ENCODE measurements at places on chromosomes 13 and 19.
A peak's percentile ranks its signal among the peaks of the same experiment; 100 is the strongest.

DNA sequence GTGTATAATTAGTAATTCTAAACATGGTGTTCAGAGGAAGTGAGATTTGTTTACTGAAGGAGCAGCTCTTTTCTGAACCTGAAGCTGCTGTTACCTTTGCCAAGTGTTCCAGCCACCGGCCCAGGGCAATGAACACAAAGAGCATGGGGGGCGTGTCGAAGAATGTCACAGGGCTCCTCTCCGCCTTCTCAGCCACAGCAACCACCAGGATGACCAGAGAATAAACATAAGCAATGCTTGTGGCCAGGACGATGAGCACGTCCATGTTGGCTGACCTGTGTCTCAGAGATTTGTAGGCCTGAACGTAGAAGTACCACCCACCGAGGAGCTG, 53.1 kb downstream of the ATP7B start:
- no peak for DNase-seq

GRCh38 chr13:62482351-62482750, 1066.7 kb upstream of the PCDH20 start:
- DNase-seq, result no peak

DNA sequence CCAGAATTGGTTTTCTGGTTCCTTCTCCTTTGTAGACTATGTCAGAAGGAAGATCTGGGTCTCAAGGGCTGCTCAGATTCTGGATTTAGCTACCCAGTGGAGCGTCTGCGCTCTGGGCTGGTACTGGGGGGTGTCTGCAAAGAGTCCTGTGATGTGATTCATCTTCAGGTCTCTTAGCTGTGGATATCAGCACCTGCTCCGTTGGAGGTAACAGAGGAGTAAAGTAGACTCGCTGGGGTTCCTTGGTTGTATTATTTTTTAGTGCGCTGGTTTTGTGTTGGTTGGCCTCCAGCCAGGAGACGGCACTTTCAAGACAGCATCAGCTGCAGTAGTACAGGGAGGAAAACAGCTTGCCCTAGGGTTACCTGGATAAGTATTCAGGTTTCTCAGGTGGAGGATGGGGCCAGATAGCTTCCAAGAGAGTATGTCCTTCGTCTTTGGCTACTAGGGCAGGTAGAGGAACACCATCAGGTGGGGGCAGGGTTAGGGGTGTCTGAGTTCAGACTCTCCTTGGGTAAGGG, 10.4 kb upstream of the KLK15 start:
- no peak for DNase-seq

DNA sequence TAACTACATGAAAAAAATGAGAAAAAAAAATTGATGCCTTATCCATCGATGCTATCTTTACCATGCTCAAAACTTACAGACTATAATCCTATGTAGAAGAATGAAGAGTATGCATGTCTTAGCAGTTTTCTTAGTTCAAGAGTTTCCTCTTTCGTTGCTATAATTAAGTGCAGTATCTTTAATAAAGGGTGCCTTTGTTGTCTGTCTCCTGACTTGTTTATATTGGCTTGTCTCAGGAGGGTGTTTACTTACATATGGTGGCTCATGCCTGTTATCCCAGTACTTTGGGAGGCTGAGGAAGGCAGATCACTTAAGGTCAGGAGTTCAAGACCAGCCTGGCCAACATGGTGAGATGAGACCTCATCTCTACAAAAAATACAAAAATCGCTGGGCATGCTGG, 44.3 kb downstream of the MTMR6 start:
- DNase-seq, result no peak

DNA sequence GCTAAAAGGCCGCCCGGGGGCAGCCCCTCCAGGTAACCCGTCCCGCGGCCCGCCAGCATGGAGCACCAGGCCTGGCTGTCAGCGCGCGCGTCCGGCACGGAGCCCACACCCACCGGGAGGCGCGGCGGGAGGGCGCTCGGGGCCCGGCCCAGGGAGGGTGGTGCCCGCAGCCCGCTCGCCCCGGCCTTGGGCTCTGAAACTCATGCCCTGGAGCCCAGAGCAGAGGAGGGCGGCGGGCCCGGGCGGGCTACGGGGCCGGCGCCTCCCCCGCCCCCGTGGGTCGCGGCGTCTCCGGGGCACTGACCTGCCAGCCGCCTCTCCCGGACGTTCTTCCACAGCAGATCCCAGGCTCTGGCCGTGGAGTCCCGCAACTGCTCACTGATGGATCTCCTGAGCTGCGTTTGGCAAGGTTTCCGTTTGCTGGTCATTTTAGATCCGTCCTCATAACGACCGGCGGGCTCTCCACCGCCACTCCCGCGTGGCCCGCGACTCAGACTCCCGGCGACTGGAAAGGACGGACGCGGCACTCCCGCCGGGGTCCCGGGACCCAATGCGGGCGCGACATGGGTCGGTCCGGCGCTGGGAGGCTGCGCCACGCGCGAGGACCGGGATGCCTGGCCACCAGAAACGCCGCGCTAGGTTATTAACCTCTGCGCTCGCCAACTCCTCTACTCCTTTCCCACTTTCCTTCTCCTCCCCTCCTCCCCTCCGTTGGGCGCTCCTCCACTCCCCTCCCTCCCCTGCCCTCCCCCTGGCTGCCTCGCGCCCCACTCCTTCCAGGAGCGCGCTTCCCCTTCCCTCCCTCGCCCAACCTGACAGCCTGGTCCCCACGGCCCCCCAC, 64.7 kb upstream of the STARD13 start:
- DNase-seq, result peak; percentile 81

GRCh38 chr19:47819858-47820257, 1.9 kb upstream of the CRX start:
- peak; percentile 81 for DNase-seq

DNA sequence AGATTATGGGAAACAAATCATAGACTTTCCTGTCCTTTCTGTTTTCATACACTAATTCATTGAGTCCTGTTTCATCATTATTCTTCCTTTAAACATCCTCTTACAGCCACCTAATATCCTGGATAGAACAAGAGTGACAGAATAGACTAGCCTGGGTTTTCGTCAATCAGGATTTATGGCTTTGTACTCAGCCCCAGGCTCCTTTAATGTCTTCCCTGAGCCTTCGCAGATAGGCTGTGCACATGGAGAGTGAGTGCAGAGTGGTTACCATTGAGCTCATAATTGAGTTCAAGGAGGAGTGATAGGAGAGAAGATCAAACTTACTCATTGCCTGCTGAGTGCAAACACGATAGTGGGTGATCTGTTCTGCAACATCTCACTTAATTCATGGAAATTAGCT, 304.9 kb downstream of the TDRD3 start:
- DNase-seq, result no peak

DNA sequence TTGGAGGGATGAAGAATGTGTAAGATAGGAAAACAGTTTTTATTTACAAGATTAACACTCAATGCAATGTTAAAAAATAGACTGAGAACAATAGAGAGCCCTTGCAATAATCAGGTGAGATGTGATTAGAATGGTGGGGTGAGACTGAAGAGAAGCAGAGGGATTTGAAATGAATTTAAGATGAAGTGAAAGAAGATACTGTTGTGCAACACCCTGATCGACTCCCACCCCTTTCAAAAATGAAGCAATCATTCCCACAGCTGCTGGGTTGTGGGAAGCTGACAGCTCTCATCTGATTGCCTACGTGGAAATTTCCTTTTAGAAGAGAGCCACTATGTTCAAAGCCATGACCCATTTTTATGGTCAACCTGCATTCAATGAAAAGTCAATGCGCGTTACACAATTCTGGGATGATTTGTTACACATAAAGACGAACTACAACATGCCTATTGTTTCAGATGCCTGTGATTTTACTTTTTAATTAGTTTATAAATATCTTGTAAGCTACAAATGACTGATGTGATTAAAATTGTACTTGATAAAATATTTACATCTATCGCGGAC, 1374.8 kb downstream of the PCDH9 start:
- peak; percentile 50 for DNase-seq

DNA sequence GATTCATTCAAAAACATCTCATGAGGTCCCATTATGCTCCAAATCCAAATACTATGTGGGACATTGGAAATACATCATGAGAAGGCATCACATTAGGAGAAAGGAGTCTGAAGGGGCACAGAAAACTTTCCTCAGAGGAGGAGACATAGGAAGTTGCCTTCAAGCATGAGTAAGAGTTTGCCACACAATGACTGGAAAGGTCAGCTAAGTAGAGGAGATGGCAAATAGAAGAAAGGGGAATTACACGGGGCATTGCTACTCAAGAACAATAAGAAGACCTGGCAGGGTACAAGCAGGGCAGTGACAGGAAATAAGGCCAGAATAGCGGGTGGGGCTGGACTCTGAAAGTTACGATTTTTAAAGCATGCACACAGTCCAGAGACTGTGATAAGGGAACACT, 231.6 kb downstream of the SPRY2 start:
- no peak for DNase-seq

DNA sequence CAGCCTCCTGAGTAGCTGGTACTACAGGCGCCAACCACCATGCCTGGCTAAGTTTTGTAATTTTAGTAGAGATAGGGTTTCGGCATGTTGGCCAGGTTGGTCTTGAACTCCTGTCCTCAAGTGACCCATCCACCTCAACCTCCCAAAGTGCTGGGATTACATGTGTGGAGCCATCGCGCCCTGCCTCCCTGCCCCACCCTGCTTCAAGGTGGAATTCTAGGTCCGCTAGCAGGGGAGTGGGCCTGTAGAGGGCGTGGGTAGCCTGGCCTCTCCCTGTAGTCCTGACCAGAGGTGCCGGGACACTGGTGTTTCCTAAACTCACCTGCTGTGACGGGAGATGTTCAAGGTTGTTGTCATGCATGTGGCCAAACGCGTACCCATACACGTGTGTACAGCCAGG, 398 bp downstream of the SLC25A41 start:
- DNase-seq, result no peak

DNA sequence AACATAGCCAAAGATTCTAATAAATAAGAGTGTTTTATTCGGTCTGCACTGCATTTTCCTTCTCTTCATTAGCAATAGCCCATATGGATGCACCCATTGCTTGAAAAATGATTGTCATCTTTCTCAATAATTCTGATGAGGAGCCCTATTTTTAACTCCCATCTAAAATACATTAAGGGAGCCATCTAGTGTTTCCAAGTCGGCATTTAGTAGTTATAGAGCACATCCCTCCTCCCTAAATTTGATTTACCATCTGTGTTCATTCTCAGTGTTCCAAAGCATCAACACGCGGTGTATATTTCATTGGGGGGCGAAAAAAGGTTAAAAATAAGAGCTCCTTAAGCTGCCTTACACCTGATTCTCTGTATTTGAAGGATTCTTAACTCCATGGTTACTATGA, 119.2 kb upstream of the IPO5 start:
- DNase-seq, result no peak

- DNase-seq, result no peak
Measured at GRCh38 chr13:49439609-49440008, 4.3 kb downstream of the CAB39L start.

DNA sequence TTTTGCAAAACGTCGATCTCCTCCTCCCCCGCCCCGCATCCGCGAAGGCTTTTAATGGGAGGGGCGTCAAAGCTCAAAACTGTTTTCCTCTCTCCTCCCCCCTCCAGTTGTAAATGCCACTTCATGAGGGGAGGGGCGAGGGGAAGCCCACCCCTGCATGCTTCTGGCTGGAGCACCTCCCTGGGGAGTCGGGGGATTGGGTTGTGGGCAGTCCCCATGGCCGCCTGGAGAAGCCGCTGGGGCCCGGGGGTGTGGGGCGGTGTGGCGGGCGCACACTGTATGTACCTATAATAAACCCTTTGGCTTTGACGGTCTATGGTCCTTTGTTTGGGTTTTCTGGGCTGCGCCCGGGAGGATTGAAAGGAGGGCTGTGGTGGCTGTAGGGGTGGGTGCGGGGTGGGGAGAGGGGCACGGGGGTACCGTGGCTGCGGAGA, 505 bp upstream of the SHKBP1 start:
- no peak for DNase-seq

DNA sequence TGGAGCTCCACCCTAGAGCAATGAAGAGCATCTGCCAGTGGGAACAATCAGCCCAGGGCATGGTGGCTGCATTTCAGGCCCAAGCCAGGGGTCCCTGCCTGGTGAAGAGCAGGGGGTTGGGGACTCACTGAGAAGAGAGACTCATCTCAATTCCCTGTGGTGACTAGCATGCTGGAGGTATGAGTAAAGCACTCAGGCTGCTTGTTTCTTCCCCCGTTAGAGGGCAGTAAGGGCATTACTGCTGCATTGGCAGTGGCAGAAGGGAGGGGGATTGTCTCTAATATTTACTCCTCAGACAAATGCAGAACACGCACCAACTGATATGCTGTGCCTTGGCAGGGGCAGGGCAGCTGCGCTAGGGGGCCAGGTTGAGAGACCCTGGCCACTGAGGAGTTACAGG, 329.1 kb downstream of the SLITRK5 start:
- no peak for DNase-seq

- no peak for DNase-seq
Measured at GRCh38 chr19:3175781-3176714, 2.5 kb upstream of the S1PR4 start.

DNA sequence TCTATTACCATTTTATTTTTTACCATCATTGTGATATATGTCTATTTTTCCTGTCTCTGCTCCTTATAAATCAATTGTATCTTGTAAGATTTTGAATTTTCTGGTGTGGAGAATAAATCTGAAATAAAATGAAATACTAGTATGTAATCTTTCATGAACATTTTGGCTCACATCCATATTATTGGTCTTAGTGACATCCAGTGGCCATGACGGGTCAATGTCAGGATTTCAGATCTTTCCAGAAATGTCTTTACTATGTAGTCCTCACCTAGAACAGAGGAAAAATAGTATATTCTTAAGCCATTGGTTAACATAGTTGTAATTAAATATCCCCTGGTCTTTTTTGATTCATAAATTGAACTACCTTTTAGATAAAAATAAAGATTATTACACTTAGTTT, 109.8 kb upstream of the GPC6 start:
- no peak for DNase-seq

DNA sequence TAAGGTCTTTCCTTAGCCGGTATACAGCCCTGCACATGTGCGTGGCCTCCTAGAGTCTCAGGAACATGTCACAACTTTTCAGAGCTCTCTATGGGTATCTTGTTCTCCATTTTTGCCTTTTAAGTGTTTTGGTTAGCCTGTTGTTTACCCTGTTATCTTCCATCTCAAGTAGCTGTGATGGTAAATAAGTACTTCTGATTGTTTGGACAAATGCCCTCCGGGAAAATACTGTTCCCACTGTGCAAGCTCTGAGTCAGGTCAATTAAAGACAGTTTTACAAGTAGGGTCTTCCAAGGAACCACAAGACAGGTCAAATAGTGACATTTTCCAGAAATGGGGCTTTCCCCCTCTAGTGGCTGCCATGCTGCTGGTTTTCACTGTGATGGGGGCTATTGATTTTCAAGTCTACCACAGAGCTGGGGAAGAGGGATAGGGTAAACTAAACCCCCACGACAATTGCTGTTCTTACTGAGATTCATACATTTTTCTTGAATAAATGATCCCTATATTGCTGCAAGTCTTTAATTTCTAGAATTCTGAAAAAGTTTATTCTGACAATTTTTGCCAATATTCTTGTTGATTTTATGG, 109.5 kb downstream of the TM9SF2 start:
- DNase-seq, result no peak
